ENCODE measurements at places on chromosomes 12 and 14. TPM values are rescaled to one million over a fixed set of nuclear protein-coding genes. Genes with fewer than 3 reads are reported as not detected.

DNA sequence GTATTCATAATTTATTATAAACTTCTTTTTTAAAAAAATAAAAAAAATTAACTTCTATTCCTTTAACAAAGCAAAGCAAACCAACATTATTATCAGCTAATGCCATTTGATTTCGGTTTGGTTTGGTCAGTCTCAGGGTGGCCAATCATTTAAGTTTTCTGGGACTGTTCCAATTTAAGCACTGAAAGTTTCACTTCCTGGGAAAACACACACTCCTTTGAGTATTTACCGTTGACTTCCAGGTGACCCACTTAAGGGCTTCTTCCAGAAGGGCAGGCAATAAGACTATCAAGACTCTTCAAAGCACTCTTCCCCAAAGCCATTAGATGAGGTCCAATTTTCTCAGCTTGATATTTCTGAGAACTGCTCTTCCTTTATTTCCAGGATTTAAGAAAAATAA lies 854.0 kb downstream of the DIO2 start:
- peaks cover 33% of the 10 kb centered on the region for H3K4me1 ChIP-seq
- no peaks in the 10 kb centered on the region for H3K27me3 ChIP-seq
- no peaks in the 10 kb centered on the region for H3K36me3 ChIP-seq

The KLHDC1 gene
- not detected for total RNA-seq

DNA sequence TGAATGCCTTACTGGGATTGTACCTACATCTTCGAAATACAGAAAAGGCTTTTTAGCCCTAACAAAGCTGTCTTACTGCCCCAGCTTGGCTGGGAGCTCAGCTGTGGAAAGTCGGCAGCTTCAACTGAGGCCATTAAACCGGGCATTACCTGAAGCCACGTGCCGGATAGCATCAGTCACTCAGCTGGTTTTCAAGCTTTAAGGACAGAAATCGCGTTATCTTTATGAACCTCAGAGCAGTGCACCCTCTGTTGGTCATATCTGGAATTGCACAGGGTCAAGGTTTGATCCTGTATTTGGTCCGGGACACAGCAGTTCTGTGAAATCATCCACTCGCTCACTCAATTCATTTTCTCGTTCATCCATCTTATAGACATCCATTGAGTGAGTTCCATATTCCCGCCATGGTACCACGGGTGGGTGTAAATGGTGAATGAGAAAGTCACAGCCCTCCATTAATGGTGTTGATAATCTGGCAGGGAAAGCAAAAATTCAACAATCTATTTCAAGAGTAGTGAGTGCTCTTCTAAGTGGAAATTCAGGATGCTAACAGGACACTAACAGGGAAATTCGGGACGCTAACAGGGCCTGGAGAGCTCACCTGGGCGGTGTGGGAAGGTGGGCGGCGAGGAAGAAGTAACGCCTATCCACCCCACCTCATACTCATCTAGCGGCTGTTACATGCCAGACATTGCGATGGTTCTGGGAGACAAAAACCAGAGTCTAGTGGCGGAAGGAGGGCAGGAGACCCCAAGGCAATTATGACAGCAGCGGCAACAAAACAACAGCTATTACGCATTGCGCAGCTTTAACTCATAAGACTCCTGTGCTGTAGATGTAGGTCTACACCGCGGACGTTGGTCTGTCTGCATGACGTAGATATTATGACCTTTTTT lies 60.6 kb upstream of the TCL1A start:
- no peaks in the 10 kb centered on the region for H3K36me3 ChIP-seq
- peaks cover 10% of the 10 kb centered on the region for H3K4me1 ChIP-seq
- peak; percentile 76 for DNase-seq
- H3K27ac ChIP-seq = no peak overlapping the region
- no peak overlapping the region for H3K4me3 ChIP-seq
- peaks cover 32% of the 10 kb centered on the region for H3K27me3 ChIP-seq

The GLIPR1L2 gene
- not detected for total RNA-seq

The TMTC1 gene
- 13.9 TPM for total RNA-seq

The DIO3 gene
- total RNA-seq = 0.64 TPM

DNA sequence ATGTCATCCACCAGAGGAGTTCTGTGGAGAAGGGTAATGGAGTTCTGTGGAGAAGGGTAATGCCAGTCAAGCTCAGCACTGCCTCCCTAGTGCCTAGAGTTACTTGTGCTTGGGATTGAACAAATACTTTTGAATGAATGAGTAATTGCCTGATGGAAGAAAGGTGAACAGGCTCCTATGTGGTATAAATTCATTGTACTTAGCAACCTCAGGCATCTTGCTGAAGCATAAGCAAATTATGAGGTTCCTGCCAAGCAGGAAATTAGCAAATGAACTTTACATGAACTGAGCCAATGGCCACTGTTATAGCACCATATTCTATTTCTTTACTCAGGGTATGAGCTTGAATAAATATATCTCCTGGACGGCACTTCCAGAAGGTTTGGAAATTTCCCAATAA lies 1047.2 kb downstream of the SLC6A15 start:
- H3K4me3 ChIP-seq = no peak overlapping the region
- no peak for DNase-seq
- H3K4me1 ChIP-seq = no peaks in the 10 kb centered on the region
- H3K36me3 ChIP-seq = peaks cover 3% of the 10 kb centered on the region
- H3K27ac ChIP-seq = no peak overlapping the region

DNA sequence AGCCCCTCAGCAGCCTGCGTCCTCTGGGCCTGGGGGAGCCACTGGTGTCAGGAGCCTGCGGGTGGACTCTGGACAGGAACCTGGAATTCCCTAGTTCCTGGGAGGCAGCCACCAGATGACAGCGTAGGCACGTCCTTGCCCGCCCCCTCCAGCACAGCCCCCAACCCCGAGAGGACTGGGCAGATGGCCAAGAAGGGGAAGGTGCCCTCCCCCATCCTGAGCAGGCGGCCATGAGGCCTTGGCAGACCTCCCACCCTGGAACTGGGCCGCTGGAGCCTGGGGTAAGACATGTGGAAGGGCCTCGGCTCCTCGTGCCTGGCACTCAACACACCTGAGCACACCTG lies 60.4 kb upstream of the FBRSL1 start:
- DNase-seq = no peak
- H3K4me3 ChIP-seq = no peak overlapping the region
- H3K27me3 ChIP-seq = peaks cover 80% of the 10 kb centered on the region
- H3K27ac ChIP-seq = no peak overlapping the region
- H3K36me3 ChIP-seq = peaks cover 16% of the 10 kb centered on the region

DNA sequence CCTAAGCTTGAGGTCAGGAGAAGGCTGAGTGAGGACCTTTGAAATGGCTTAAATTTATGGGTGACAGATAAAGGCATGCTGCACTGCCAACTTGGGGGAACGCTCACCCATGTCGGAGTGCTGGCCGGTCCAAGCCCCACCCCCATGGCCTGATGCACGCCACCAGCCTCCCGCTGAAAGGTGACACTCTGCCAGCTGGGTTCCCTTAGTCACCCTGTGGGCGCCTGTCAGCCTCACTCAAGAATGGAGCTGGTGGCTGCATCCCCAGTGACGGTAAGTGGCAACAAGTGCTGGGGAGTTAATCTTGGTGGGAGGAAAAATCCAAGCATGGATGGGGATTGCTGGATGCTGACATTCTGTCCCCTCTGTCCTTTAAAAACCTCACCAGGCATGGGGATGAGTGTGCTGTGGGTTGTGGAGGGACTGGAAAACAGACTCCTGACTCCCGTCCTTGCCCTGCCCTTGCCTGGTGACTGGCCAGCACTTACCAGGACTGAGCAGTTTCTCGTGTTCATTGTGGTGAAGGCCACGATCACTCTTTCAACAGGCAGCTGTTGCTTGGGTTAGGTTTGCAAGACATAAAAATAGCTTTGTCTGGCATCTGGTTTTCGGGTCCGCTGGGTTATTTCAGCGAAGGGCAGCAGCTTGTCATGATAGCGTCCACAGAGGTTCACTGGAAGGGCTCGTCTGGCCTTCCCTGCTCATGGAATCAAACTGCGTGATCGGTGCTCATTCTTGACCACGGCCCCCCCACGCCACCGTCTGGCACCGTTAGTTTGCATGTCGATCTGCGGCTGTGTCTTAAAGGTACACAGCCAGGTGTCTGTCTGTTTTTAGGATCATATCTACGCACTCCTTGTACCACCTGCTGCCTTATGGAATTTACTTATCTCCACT lies 15.0 kb downstream of the ACACB start:
- H3K27me3 ChIP-seq = no peaks in the 10 kb centered on the region
- DNase-seq = no peak
- H3K4me1 ChIP-seq = peaks cover 2% of the 10 kb centered on the region
- no peak overlapping the region for H3K27ac ChIP-seq
- no peak overlapping the region for H3K4me3 ChIP-seq
- no peaks in the 10 kb centered on the region for H3K36me3 ChIP-seq

The SLC7A8 gene
- total RNA-seq = 200 TPM

- H3K27me3 ChIP-seq = peaks cover 24% of the 10 kb centered on the region
- H3K4me1 ChIP-seq = peaks cover 16% of the 10 kb centered on the region
- H3K4me3 ChIP-seq = no peak overlapping the region
- DNase-seq = no peak
- no peaks in the 10 kb centered on the region for H3K36me3 ChIP-seq
Observed at GRCh38 chr14:101950516-101951215, 13.7 kb upstream of the DYNC1H1 start.

- DNase-seq = no peak
- peaks cover 9% of the 10 kb centered on the region for H3K36me3 ChIP-seq
- no peak overlapping the region for H3K4me3 ChIP-seq
- peaks cover 7% of the 10 kb centered on the region for H3K4me1 ChIP-seq
- H3K27ac ChIP-seq = no peak overlapping the region
Observed at GRCh38 chr12:47422611-47423010, 283.2 kb downstream of the RPAP3 start.

The AREL1 gene
- total RNA-seq = 32.4 TPM

Measured in WTC11 (cell line).